Melanocyte of skin (primary cell): ENCODE measurements at places on chromosomes 7 and 10. TPM values are rescaled to one million over a fixed set of nuclear protein-coding genes. Genes with fewer than 3 reads are reported as not detected.

The DOCK1 gene
- total RNA-seq, result 43.6 and 63.7 TPM in 2 replicates

The ERVW-1 gene
- not detected in 2 replicates for total RNA-seq

The SLC29A3 gene
- 0.69 and 1.5 TPM in 2 replicates for total RNA-seq

The PRLHR gene
- total RNA-seq, result not detected in 2 replicates

The ACADSB gene
- 9.3 and 10.9 TPM in 2 replicates for total RNA-seq

The MALRD1 gene
- total RNA-seq, result not detected in 2 replicates
